ENCODE measurements at places on chromosomes 3 and 15.
A peak's percentile ranks its signal among the peaks of the same experiment; 100 is the strongest.

GRCh38 chr3:988785-989184 is 104.0 kb upstream of the CNTN6 start:
- DNase-seq, result no peak

DNA sequence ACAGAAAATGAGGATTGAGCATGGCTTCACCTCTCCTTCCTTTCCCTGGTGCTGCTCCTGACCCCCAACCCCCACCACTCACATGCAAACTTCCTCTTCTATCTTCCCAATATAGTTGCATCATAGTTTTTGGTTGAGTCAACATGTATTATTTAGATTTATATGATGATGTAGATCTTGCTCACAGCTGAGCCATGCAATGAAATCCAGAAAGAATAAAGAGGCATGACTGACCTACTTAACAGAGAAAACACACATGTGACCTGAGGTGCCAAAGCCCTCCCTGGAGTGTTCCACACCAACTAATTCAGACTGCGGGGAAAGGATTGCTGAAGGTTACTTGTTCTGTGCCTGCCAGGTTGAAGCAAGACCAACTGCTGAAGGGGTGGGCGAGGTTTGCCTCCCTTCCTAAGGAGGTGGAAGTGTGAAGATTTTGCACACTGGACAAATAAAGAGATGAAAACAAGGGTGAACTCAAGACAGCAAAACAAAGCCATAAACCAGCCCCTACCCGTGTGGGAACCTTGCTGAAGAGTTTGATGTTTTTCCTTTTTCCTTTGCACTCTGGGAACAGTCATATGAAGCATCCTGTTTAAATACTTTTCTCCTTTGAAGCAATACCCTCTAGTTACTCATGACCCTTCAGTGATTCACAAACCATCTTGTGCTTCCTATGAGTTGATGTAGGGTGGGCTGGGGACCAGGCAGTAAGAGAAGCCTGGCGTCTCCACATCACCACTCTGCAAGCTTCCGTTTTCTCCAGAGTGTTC is 155.2 kb upstream of the UBE2E1 start:
- no peak for DNase-seq

DNA sequence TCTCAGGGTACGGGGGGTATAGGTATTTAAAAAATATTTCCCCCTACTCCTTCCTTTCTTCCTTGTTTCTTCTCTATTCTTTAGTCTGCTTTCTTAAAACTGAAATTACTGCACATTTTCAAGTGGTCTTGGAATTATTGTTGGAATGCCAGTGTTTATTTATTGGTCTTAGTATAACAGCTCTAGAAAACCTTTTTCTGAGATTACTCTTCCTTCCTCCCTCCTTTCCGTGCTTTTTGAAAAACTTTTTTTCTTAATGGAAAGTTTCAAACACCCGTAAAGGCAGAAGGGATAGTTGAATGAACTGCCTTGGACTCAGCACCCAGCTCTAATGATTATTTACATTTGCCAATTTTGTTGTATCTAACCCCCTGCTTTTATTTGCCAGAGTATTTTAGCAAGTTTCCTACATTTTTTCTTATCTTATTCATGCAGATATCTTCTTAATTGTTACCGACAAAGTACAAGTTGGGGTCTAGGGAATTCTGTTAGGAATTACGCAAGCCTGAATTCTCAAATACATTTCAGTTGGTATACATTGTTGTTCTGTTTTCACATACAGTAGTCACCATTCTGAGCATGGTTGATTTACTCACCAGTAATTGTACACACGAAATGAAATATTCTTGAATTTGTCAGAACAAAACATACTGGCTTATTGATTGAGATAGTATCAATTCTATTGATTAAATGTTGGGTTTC is 36.2 kb downstream of the KAT2B start:
- no peak for DNase-seq

GRCh38 chr3:50316657-50317242 is 5.8 kb downstream of the HYAL2 start:
- DNase-seq, result peak; percentile 16

DNA sequence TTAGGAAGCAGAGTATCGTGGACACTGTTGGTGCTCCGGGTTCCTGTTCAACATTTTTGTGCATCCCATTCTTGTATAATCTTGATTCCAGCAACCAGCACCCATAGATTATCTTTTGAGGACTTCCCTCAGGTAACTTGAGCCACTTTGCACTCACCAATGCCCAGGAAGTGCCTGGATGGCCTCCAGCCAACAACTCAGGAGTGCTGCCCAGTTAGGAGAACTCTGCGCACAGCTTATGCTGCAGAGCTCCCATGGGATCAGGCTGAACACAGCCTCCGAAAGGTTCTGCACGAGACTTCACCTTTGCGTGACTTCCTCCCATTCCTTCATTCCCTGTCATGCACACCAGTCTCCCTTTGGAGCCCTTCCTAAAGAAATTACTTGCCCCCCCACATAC is 64.3 kb upstream of the LRRN1 start:
- peak; percentile 32 for DNase-seq

DNA sequence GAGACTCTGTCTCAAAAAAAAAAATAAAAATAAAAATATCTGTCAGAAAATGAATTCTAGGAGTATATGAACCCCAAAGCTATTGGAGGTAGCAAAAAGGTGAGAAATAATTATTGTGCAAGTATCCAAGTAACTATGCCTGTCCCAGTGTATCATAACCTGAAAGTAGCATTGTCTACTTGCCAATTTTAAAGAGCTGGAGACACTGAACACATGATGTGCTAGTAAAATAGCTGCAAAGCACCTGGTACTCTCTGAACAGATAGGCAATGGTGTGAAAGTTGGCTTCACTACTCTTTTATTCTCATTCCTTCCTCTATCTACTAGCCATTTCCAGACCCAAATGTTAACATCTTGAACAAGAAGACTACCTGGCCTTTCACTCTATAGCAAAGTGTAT is 208.9 kb downstream of the FOXP1 start:
- DNase-seq, result no peak

DNA sequence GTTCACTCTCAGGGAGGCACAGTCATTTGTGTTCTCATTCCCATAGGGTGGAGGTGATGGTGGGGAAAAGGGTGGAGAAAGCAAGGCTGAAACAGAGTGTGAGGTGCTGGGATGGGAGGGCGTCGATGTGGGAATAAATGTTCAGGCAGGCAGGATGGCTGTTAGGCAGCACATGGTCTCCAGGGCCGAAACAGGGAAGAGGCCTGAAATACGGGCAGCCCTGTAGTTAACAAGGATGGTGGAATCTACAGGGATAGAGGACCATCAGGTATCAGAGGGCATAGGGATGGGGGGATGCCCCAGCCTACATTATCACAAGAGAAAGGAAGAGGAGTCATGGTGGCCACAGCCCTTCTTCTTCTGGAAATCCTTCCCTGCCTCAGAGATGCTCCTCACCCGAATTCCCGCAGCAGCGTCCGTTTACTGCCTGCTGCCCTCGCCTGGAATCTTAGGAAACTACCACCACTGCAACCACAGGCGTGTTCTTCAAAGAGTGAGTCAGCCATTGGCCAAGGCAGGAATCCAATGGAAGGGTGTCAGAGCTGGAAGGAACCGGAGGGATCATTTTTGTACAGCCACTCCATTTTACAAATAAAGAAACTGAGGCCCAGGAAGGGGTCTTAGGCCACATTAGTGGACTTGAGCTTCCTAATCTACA is 49.7 kb upstream of the POMGNT2 start:
- no peak for DNase-seq

GRCh38 chr3:172749230-172749965 is 1.1 kb upstream of the ECT2 start:
- no peak for DNase-seq

GRCh38 chr15:73601451-73602445 is 31.4 kb downstream of the NPTN start:
- peak; percentile 73 for DNase-seq

GRCh38 chr3:132268956-132269355 is 48.3 kb upstream of the ACP3 start:
- no peak for DNase-seq

- DNase-seq, result no peak
Observed at GRCh38 chr3:148839805-148840204, 12.2 kb downstream of the CPB1 start.

DNA sequence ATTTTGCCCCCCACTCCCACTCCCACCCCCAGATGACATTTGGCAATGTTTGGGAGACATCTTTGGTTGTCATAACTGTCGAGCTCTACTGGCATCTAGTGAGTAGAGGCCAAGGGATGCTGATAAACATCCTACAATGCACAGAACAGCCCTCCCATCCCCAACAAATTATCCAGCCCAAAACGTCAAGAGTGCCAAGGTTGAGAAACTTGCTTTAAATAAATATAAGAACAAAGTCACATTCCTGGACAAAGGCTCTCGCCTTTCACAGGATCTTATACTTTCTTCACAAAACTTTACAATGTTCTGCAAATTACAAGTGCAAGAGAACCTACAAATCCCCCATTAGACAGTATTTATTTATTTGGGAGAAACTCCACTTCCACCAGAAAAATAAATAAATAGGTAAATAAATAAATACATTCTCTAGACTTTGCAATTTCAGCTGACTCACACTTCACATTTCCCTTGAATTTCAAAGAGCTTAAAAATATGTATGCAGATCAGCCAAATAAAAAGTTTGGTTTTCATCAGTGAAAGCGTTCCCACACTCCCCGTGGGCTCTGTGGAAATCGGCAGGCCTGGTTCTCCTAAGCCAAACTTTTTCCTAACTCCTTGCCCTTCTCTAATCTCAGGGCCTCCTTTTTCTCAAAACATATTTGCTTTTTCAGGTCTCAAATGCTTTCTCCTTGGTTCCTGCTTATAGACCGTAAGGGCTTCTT is 12.7 kb upstream of the CPA3 start:
- DNase-seq, result no peak

GRCh38 chr3:134426660-134427181 is 52.5 kb upstream of the AMOTL2 start:
- no peak for DNase-seq

- DNase-seq, result no peak
Observed at GRCh38 chr3:63964681-63965485, 52.7 kb upstream of the SCAANT1 start.

- no peak for DNase-seq
Observed at GRCh38 chr15:25653371-25653770, 209.8 kb downstream of the ATP10A start.

GRCh38 chr3:128235207-128235926 is 82.1 kb downstream of the EEFSEC start:
- DNase-seq, result no peak

- DNase-seq, result no peak
Observed at GRCh38 chr15:100722551-100723314, 120.3 kb downstream of the ASB7 start.

DNA sequence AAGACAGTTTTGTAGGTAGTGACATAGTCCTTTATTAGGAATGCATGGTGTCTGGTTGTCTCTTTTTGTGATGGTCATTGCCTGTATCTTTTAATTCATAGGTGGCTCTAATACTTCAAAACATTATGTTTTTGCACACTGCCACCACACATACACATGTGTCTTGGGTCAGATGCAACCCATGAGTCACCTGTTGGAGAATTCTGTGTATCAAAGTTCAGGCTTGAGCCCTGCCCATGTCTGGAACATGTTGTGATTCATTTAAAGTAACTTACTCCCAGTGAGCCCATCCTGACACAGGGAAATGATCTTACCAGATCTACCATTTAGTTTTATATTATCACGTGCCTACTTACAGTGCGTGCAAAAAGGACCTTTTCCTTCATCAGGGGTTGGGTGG is 142.7 kb downstream of the GHSR start:
- DNase-seq, result no peak

DNA sequence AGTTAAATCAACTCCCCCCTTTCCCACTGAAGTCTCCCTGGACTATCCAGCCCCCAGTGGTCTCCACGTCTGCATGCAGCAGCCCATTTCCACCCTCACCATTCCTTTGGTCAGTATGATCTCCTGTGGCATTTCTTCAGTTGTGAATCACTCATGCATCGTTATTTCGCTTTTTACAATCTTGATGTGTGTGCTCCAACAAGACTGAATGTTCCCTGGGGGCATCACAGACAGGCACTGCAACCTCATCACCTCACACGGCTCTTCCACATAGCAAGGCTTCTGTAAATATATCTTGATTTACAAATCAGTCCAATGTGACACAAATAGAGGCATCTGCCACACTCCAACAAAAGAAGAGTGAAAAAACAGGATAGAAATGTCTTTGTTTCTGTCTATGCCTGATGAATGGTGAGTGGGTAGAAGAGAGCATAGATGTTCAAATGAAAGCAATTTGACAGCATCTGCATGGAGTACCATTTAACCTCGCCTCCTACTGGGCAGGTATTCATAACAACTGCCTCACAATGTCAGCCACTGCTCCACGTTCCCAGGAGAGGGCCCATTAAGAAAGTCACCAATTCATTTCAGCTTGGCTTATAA is 5.2 kb downstream of the HEG1 start:
- no peak for DNase-seq

DNA sequence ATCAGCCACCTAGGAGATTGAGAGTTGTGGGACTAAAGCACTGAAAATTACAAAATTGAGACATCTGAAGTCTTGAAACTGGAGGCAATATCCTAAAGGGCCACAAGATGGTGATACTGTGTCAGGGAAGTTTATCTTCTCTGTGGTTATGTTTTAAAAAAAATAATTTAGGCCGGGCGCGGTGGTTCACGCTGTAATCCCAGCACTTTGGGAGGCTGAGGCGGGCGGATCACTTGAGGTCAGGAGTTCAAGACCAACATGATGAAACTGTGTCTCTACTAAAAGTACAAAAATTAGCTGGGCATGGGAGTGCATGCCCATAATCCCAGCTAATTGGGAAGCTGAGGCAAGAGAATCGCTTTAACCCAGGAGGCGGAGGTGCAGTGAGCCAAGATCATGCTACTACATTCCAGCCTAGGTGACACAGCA is 17.9 kb upstream of the NIT2 start:
- DNase-seq, result peak; percentile 51

- no peak for DNase-seq
Observed at GRCh38 chr15:96358821-96359615, 28.5 kb downstream of the NR2F2 start.

GRCh38 chr15:100515758-100516157 is 13.0 kb downstream of the CERS3 start:
- no peak for DNase-seq

- no peak for DNase-seq
Observed at GRCh38 chr3:143445118-143445517, 325.5 kb downstream of the CHST2 start.

DNA sequence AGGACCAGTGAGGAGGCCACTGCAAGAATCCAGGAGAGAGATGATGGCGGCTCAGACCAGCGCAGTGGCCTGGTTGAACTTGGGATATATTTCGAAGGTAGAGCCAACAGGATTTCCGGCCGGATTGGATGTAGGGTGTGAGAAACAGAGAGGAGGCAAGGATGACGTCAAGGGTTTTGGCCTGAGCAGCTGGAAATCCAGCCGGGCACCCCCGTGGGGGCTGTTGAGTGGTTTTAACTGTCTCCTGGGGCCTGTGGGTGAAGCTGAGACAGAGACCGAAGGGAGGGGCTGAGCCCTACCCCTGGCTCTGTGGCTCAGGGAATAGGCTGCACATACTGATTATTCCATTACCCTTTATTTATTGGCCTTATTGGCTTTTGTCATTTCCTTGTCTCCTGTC is 45.7 kb downstream of the EXOG start:
- no peak for DNase-seq

All from NCI-H2171 (cell line).